ENCODE measurements at places on chromosomes 12 and 14.

GRCh38 chr14:34711169-34711568, 3.2 kb downstream of the CFL2 start:
- peak; percentile 69 for DNase-seq

GRCh38 chr12:113880326-113880725, 85.8 kb downstream of the RBM19 start:
- no peak for DNase-seq

GRCh38 chr12:68903511-68903910, 29.5 kb downstream of the CPM start:
- DNase-seq, result peak; percentile 71

GRCh38 chr14:73787486-73788316, 63.9 kb upstream of the PTGR2 start:
- peak; percentile 57 for DNase-seq

DNA sequence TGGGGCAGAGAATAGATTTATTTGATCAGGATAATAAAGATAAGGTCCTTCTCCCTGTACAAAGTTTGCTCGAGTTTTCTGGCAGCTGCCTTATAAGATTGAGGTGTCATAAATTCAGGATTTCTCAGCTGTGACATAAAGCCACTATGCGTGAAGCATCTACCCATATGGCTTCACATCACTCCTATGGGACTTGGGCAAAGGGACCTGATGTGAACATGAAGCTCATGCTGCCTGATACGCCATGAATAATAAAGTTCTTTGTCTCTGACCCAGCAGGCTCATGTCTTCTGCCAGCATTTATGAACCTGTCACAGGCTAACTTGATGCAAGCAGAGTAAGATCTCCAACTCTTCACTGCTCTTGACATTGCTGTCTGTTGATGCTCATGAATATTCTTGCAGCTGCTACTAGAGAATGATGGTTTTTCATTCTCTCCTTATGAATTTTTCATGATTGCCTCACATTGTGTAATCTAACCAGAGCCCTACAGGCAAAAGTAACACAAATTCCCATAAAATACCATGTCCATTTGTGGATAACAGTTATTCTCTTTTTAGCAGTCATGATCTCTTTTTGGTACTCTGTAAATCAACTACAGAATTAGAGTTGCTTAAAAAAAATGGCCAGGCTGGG, 49.0 kb upstream of the CPNE8 start:
- DNase-seq, result no peak

- peak; percentile 68 for DNase-seq
Observed at GRCh38 chr12:122947352-122947792, 18.9 kb downstream of the ABCB9 start.

GRCh38 chr12:56758728-56759262, 4.3 kb upstream of the HSD17B6 start:
- DNase-seq, result no peak

DNA sequence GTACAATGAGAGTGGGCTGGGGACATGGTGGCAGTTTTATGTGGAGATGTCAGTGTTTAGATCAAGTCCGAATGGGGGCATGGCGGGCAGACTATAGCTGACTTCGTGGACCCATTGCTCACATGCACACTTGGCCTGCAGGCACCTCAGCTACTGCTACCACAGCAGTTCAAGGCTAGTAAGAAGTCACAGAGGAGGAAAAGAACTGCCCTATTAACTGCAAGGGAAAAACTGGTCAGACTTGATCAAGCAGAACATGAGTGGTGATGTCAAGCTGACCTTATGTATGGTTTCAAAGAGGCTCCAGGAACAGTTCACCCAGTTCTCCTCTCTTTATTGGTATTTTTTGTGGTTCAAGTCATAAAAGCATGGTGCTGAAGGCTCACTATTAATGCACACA, 30.2 kb upstream of the FRS2 start:
- DNase-seq, result peak; percentile 65

DNA sequence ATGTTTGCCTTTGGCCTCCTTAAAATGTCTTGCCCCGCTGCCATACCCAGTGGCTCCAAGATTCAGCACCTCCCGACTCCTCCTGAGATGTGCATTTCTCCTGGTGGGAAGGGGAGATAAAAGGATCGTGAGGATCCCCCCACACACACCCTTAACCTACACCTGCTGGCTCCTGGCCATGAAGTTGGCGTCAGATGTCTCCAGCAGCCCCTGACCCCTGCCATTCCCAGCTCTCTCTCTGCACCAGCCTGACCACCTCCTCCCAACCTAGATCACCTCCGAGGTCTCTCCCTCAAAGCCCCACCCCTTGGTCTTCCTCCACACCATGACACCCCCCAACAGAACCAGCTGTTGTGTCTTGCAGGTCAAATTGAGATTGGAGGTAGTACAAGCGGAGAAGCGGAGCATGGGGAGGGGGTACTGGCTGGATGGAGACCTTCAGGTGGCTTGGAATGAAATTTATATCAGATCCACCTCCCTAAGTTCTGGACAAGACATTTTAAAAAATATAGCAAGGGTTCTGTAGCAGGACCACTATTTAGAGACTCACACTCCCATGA, 151.1 kb upstream of the FKBP4 start:
- no peak for DNase-seq

- DNase-seq, result no peak
Observed at GRCh38 chr12:2649201-2650030, 145.4 kb upstream of the FKBP4 start.

GRCh38 chr14:91009501-91010152, 50.8 kb downstream of the RPS6KA5 start:
- peak; percentile 39 for DNase-seq

DNA sequence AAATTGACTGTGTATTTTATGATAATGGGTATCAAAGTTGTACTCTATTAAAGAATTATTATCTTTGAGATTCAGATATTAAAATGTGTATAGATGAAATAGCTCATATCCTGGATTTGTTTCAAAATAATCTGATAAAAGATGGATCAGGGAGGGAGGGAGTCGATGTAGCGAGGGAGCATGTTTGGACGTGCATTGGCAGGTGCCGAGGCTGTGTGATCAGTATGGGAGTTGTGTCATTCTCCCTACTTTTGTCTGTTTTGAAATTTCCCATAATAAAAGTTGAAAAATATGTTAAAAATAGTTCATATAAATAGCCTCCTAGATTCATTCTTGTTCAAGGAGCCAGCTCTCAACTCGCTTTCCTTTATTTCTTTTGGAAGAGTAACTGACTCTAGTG, 171.6 kb upstream of the HIF1A start:
- DNase-seq, result no peak

DNA sequence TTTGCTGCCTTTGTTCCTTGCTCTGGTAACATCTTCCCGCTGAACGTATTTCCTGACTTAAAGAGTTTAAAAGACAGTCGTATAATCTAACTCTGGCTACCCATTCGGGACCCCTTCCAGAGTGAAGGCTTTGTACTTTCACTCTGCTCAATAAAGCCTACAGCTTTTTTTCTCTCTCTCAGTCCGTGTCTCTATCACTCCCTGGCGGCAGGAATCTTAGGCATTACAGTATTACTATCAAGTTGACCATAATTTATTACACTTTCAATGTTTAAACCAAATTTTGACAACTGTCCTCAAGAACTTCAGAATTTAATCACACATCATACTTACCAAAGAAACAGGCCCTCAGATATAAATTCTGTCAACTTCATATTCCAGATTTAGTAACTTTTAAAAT, 967.9 kb downstream of the FSCB start:
- DNase-seq, result peak; percentile 55

- no peak for DNase-seq
Observed at GRCh38 chr14:85234156-85235025, 295.6 kb upstream of the FLRT2 start.
